ENCODE measurements at places on chromosomes 16 and 17.
A peak's percentile ranks its signal among the peaks of the same experiment; 100 is the strongest.

GRCh38 chr16:27538528-27538927, 11.2 kb downstream of the GTF3C1 start:
- no peak for DNase-seq

- DNase-seq, result peak; percentile 24
Measured at GRCh38 chr17:78645421-78646295, 68.5 kb upstream of the DNAH17 start.

- no peak for DNase-seq
Measured at GRCh38 chr17:17420561-17421269, 56.1 kb upstream of the MED9 start.

GRCh38 chr17:76384987-76385891, 830 bp downstream of the SPHK1 start:
- no peak for DNase-seq

GRCh38 chr17:29016345-29017210, 10.7 kb upstream of the SEZ6 start:
- DNase-seq, result no peak

GRCh38 chr16:54475019-54475601, 188.5 kb upstream of the IRX3 start:
- no peak for DNase-seq

GRCh38 chr16:278863-279366, 1.5 kb upstream of the ARHGDIG start:
- peak; percentile 23 for DNase-seq

- no peak for DNase-seq
Measured at GRCh38 chr17:73522107-73522506, 122.1 kb downstream of the SDK2 start.

DNA sequence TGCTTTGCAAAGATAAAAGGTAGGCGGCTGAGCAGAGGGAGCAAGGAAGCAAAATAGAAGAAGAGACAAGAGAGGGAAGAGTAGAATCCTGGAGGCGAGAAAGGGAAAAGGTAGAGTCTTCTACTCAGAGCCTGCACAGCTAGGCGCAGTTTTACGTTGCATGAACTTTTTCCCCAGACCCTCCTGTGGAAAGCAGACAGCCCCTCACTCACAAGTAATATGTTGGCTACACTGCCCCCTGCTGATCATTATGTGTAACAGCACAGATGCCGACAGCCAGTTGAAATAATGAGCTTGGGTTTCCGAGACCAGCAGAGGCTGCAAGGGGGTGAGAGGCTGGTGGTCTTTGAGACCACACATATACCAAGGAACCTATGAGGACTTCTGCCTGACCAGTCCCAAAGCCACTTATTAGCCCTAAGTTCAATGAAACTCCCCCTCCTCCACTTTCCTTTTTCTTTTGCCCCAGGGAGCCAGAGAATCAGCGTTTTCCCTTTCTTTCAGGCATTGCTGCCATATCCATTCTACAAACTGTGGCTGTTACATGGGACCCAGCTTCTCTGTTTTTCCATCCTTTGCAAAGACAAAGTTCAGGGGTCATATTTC, 22.5 kb upstream of the CMTR2 start:
- peak; percentile 16 for DNase-seq

DNA sequence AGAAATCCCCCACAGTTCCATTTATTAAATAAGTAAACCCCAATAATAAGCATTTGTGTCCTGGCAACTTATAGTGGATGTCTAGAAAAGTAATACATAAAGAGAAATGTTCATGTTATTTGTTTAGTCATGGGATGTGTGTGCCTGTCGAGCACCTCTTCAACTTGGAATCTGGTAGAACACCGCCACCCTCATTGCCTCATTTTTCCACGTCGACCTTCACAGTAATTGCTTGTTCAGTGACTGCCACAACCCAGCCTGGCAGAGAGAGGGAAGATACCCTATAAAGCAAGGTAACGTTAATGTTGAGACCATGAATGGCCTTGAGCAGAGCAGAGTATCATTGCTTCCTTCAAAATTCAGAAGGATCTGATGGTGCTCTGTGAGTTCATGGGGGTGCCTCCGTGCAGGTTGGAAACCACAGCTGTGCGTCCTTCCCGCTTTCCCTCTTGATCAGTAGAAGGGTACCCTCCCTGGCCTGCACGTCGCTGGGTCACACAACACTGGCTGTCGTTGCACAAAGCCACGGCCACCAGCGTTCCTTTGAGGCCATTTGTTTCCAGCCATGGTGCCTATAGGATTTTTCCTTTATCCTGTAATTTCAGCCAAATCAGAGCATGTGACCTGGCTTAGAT, 3.7 kb upstream of the DNASE1 start:
- no peak for DNase-seq

GRCh38 chr16:69859105-69859989, 91.8 kb upstream of the CLEC18A start:
- no peak for DNase-seq

DNA sequence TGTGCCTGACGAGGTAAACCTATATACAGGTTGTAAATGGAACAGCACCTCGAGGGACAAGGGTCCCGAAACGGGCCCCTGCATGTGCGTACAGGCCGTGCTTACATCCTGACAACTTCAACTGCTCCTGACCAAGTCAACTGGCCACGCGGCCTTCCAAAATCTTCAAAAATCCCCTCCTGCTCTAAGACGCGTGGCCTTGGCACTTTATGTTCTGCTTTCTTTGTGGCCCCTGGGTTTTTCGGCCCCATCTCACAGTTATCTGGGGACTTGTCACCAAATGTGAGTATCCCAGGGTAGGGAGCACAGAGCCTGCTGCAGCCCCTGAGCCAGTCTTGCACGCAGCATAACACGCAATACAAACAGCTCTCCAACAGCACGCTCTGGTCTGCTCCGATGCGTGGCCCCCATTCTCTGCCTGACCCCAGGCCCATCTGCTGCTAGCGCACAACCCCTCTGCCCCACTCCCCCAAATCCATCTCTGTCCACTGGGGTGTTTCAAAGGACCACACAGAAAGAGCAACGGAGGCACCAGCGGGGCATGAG, 659 bp downstream of the RPH3AL start:
- DNase-seq, result no peak

GRCh38 chr17:77836557-77837041, 121.9 kb upstream of the TNRC6C start:
- no peak for DNase-seq

DNA sequence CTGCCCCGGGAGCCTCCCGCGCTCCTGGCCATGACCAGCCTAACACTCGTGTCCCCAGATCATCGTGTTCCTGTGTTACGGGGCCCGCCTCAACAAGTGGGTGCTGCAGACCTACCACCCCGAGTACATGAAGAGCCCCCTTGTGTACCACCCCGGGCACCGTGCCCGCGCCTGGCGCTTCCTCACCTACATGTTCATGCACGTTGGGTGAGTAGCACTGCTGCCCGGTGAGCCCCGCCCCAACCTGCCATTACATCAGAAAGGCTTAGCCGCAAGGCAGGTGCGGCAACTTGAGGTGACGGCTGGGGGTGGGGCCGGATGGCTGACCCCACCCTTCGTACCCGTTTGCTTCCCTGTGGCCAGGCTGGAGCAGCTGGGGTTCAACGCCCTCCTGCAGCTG, 1.4 kb downstream of the RHBDL1 start:
- DNase-seq, result no peak

- no peak for DNase-seq
Measured at GRCh38 chr16:11233727-11234376, 22.2 kb downstream of the SOCS1 start.

- DNase-seq, result peak; percentile 46
Measured at GRCh38 chr17:79991924-79992648, 43.6 kb downstream of the TBC1D16 start.

DNA sequence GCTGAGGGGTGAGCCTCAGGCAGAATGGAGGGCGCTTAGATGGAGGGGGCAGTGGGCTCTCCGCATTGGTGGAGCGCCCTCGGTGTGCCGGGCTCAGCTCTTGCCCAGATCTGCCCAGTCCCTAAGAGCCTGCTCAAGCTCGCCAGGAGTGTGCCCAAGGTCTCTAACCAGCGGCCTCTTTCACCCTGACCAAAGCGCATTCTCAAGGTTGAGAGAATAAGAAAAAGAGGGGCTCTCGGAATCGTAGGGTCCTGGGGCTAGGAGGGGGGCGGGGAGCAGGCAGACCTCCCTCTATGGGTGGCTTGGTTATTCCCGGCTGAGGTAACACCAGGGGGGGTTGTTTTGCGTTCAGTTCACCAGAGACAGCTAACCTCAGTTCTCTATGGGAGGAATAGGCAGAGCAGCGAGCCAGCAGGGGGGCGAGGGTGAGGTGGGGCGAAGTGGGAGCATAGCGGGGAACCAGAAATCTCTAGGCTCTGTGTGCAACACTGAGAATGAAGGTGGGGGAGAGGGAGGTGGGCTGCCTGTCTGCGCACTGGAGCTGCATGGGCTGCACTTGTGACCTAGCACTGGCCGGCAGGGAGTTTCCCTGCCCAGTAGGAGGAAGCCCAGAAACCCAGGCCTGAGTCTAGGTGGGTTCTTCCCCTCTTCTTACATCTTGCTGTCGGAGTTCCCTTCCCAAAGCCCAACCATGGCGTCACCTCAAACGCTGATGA, 3.0 kb downstream of the TMEM132E start:
- DNase-seq, result no peak

DNA sequence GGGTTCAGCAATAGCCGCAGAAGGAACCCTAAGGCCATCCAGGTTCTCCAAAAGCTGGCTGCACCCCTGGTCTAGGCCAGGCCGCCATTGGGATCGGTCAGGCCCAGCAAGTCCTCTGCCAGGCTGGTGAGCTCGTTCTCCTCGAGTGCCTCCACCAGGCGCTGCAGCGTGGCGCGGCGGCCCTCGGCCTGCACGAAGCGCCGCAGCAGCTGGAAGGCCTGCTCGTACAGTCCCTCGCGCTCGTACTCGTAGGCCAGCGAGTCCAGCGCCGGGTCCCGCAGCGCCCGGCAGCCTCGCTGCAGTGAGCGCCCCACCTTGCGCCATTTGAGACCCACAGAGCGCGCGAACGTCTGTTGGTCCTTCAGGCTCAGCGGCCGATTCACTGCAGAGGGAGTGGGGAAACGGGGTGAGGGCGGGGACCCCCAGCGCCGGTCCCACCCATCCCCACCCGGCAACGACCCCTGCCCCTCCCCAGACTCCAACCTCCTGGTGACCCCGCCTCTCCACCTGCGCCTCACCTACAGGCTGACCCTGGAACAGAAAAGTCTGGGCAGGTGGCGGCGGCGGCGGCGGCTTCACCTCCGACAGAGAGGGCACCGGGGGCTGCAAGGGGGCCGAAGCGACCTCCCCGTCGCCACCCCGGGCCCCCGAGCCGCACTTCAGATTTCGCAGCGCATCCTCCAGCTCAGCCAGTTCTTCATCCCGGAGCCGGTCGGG, 3.9 kb upstream of the B3GNT9 start:
- DNase-seq, result no peak

DNA sequence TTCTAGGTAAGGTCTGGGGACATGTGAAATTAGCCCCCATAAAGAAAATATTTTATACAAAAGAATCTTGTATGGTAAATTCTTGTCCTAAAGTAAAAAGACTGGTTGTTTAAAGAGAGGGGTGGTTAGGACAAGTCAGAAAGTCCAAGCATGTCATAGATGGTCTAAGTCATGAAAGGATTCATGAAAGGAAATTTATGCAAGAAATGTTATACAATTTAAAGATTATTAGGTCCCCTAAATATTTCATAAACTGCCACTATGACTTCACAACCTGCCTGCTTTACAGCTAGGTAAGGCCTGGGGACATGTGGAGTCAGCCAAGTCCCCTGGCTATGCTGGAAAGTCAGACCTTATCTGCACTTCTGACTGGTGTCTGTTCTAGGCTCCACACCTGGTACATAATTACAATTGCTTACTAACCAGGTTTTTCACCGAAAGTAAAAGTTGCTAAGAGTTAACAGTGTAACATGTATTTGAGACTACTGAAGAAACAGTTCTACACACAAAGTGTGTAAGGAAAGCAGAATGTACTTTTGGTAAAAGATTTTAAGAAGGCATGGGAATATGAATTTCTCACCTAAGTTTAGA, 17.0 kb downstream of the N4BP1 start:
- no peak for DNase-seq

DNA sequence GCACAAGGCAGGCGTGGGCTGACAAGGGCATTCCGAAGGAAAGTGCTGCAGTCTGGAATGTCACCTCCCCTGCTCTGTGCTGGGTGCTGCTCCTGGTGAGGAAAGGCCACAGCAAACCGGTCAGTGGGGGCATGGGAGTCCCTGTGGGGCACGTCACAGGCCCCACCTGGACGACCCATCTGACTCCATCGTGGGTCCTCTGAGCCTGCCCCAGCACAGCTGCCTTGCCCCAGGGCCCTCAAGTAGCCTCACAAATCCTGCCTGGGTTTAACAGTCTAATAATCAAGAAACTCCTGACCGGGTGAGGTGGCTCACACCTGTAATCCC, 2.8 kb upstream of the MYO15B start:
- DNase-seq, result no peak

GRCh38 chr17:80376531-80376930, 38.4 kb upstream of the ENDOV start:
- no peak for DNase-seq

DNA sequence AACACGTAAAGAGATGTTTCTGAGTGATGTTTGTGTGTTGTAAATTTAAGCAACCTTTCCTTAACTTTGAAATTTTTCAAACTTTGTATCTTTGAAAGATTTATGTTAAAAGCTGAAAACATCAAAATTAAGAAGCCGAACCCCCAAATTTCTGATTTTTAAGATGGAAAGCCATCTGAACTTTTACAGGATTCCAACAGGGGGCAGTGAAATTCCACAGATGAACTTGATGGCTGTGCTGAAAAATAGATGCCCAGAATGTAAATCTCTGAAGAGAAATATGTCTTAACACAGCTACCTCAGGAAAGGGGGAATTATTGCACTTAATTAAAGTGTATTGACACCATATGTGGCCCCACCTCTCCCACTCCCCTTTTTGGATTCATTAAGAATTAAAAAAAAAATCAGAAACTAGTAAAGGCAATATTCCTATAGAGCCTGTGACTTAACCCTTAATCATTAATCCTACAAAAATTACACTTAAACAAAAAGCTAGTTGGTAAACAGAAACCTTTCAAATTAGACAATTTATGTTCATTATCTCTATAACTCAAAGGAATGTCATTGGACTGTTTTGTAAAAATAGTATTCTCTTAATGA, 597.9 kb downstream of the KCNJ2 start:
- no peak for DNase-seq

GRCh38 chr17:63185420-63185819, 219.4 kb downstream of the TANC2 start:
- DNase-seq, result no peak

- DNase-seq, result no peak
Measured at GRCh38 chr17:44878627-44879221, 20.5 kb downstream of the EFTUD2 start.

GRCh38 chr16:26111900-26112299, 420.1 kb downstream of the HS3ST4 start:
- no peak for DNase-seq

- no peak for DNase-seq
Measured at GRCh38 chr16:50248845-50249244, 17.5 kb upstream of the ADCY7 start.

- no peak for DNase-seq
Measured at GRCh38 chr17:28573040-28573380, 1.7 kb upstream of the PIGS start.

All from right lung (tissue), 10 donors.